ENCODE measurements at places on chromosomes 12 and 14. TPM values are rescaled to one million over a fixed set of nuclear protein-coding genes. Genes with fewer than 3 reads are reported as not detected.
A peak's percentile ranks its signal among the peaks of the same experiment; 100 is the strongest.

C12orf54 gene
- not detected for total RNA-seq

SLC6A12 gene
- 0.86 TPM for total RNA-seq

ADGRD1 gene
- 86.1 TPM for total RNA-seq

TAS2R19 gene
- 0.51 TPM for total RNA-seq

DHRS2 gene
- total RNA-seq: not detected

DHH gene
- total RNA-seq: 0.32 TPM

DIP2B gene
- total RNA-seq: 10.1 TPM

AHNAK2 gene
- 2.6 TPM for total RNA-seq

UNG gene
- 24.8 TPM for total RNA-seq

PTGER2 gene
- 0.65 TPM for total RNA-seq

SLC38A1 gene
- 136 TPM for total RNA-seq

ACOT2 gene
- 229 TPM for total RNA-seq

BIN2 gene
- 1.5 TPM for total RNA-seq

FAM90A1 gene
- not detected for total RNA-seq

- no peak for DNase-seq
Measured at GRCh38 chr12:69544087-69544486, 41.2 kb upstream of the CCT2 start.

GRCh38 chr12:8970432-8970831 is 18.9 kb upstream of the KLRG1 start:
- DNase-seq: no peak

DNA sequence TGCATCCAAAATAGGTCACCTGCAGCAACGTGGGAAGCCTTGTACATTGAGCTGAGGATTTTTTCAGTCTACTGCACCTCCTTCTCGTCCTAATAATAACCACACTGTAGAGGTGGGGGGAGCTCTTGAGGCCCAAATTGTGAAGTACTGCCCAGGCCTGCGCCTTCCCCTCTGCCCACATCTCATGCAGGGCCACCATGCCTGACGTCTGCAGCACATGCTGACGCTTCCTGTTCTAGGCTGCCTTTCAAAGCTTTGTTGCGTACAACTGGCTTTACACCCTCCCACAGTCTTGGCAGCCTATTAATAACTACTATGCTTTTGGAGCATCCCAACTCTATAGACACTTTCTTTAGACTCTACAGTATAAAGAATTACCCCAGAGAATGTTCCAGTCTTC is 26.5 kb upstream of the TTC7B start:
- no peak for DNase-seq

GRCh38 chr14:100400115-100400514 is 77.0 kb downstream of the SLC25A47 start:
- DNase-seq: no peak

GRCh38 chr14:69615496-69616407 is 4.4 kb downstream of the SUSD6 start:
- DNase-seq: no peak

DNA sequence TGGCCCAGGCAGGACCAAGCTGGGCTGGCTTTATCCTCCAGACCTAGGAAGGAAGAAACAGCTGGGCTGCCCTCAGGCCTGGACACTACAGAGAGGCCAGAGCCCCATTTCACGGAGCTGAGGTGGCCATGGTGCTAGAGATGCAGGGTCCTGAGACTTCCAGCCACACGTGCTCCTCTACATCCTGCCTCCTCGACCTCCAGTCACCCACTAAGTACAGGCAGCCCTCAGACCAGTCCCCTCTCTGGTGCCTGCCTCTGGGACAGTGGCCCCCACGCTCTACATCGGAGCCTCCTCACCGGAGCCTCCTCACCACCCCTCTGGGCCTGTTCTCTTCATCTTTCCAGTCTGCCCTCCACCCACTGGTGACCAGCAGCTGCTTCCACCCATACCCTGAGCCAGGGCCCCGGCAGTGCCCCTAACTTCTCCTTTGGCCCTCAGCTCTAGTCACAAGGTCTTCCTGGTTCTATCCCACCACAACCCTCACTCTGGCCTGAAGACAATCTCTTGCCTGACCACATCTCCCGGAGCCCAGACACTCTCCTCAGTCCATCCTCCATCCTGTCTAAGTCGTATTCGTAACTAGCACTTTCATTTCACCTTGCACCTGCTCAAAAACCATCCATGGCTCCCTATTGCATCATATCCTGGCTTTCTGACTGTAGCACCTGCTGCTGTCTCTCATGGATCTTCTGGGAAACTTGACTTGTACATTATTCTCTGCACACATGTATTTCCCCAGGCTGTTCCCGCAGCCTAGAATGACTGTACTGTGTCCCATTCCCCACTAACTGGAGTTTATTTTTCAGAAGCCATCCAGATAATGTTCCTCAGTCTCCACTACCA is 43.9 kb downstream of the DIO3 start:
- no peak for DNase-seq

DNA sequence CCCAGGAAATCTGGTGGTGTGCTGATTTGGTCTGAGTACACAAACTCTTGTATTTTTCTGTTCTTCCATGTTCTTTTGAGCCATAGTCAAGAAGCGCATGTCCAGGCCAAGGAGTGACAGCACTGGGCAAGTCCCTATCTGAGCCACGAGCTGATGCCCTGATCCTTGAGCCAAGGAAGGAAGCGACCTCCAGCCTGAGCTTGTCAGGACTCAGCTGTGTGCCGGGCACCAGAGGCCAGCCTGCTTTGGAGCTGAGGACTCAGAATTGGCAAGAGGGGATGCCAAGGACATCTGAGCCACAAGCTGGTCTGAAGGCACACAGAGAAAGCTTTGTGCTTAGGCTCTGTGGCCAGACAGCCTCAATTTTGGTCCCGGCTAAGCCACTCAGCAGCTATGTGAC is 52.6 kb downstream of the GALNT16 start:
- DNase-seq: no peak

DNA sequence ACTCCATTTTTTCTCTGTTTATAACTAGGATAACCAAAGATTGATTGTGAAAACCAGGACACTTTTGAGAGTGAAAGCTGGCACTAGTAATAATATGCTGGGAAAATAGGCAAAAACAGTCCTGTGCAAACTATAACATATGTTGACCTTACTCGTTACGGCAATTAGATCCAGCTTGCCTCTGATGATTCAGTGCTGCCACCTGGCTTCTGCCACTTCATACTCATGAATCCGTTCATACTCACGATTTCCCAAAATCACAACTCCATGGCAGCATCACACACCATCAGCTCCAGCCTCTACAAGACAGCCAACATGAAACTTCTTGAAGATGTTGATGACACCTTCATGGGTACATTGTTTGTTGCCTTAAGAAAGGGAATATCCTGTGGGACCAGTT is 49.1 kb upstream of the CAND1 start:
- DNase-seq: peak; percentile 31

DNA sequence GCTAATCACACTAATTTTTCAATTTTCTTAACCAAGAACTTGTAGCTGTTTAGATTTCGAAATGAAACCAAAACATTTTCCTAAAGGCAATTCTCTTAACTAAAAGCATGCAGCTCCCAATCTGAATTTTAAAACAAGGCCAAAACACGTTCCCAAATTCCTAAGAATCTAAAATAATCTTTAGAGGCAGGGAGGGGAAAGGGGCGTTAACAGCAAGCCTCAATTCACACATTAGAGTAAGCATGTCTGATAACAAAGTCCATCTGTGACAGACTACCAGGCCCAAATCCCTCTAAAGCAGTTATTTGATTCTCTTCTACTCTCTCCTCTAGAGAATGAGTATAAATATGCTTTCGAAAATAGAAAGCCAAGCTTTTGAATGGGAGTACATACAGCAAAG is 754 bp downstream of the ATG14 start:
- no peak for DNase-seq

DNA sequence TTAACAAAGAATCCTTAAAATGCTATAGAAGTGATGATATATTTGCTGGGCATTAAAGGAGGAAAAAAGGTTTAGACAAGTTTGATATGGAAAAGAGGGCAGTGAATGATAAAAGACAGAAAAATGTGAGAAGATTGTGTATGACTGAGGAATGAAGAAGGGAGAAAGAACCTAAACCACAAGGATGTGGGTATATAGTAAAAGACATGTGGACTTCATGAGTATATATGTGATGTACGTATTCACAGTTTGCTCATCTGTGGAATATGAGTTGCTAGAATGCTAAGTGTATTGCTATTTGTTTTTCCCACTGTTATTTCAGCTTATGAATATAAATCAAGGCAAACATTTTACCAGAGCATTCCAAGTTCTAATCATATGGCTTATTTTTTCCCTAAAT is 2.1 kb upstream of the SLC16A7 start:
- DNase-seq: no peak

- DNase-seq: no peak
Measured at GRCh38 chr12:51517800-51518199, 73.2 kb upstream of the SCN8A start.

DNA sequence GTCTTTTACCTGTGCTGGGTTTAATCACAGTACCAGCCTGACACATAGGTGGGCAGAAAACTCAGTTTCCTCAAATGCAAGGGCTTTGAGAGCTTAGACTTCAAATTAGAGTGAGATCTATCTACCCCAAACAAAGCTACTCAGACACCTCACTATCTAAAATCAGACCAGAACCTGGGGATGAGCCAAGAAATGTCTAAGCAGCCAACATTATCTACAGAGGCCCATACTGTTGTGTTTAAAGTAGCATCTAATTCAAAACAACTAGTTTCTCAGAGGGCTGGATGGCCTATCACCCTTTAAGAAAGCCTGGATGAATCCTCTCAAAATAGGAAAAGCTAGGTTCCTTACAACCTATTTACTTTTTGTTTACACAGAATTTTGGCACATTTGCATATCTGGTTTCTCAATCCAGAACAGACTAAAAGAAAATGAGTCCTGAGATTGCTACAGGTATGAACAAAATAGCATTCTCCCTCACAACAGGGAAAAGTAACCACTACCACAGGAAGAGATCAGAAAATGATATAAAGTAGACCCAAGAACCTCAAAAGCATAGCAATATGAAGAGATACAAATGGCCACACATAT is 142.4 kb downstream of the ZFP36L1 start:
- no peak for DNase-seq

DNA sequence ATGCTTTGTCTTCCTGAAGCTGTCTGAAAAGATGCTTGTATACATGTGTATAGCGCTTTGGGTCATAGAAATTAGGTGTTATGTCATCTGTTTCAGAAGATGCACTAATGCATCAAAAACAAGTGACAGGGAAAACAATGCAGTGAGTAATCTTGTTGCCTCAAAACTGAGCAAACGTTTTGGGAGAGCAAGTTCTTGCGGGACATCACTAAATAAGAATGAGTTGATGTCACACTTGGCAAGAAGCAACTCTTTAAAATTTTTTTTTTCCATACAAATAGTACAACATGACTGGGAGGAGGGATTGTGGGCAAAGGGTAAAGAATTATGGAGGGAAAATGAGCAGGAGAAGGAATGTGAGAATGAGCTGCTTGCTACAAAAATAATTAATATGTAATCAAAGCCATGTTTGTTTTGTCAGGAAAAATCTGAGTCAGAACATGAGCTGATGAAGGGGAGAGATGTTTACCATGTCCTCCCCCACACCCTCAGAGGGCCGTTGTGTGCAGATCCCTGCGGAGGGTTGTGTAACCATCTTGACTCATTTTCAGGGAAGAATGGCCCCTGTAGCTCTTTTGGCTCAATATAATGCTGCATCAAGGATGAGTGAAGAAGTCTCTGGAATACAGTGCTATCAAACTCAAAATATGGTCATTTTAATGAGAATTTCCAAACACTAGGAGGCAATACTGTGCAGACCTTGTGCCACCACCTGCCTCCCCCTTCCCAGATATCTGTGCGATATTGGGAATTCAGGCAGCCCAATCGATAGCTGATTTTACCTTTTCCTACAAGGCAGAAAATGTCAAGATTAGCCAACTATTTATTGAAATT is 41.4 kb downstream of the BORCS5 start:
- DNase-seq: peak; percentile 59

GRCh38 chr12:48286665-48287064 is 64.1 kb downstream of the ZNF641 start:
- DNase-seq: no peak

GRCh38 chr14:42665083-42665482 is 1058.4 kb downstream of the LRFN5 start:
- no peak for DNase-seq

DNA sequence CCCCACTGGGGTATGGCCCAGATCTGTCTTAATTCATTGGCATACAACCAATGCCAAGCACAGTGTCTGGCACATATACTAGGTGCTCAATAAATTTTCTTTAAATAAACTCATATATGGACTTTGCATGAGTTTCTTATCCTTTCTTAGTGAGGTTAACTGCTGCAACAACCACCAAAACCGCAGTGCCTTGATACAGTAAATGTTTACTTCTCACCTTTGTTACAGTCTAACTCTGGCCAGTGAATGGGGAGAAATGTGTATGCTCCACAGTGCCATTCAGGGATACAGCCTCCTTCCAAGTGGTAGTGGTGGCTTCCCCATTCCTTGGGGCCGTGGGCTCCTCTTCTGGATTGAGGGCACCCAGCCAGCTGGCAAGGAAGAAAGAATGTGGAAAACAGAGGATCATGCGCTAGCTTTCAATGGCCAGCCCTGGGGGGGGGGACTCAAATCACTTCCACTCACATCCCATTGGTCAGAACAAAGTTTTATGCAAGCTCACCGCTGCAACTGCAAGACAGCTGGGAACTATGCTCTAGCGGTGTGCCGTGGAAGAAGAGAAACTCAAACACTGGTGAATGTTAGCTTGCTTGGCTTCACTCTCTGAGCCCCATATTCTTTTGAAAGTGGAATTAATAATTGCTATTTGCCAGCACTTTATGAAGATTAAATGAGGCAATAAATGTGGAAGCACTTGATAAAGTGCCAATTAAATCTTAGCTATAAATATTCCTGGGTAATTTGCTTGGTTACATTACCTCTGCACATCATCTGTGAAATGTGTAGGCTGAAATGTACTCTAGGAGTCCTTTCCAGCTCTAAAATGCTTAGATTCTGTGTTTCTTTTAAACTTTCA is 51.0 kb upstream of the SOCS2 start:
- no peak for DNase-seq

- no peak for DNase-seq
Measured at GRCh38 chr12:93407054-93407962, 29.6 kb downstream of the NUDT4 start.

DNA sequence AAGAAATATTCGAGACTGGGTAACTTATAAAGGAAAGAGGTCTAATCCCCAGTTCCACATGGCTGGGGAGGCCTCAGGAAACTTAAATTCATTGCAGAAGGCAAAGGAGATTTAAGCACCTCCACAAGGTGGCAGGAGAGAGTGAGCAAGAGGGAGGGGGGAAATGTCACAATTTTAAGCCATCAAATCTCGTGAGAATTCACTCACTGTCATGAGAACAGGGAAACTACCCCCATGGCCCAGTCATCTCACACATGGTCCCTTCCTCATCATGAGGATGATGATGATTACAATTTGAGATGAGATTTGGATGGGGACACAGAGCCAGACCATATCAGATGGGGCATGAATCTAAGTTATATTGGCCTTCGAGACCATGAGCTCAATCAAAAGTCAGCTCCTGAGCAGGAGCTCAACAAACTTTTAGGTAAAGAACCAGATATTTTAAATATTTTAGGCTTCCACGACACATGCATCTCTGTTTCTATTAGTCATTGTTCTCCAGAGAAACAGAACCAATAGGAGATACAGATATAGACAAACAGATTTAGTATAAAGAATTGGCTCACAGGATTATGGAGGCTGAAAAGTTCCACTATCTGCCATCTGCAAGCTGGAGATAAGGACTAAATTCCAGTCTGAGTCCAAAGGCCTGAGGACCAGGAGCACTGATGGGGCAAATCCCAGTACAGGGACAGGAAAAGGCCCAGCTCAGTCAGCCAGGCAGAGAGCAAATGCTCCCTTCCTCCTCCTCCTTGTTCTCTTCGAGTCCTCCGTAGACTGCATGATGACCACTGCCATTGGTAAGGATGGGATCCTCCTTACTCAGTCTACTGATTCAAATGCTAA is 24.9 kb downstream of the DGLUCY start:
- no peak for DNase-seq

GRCh38 chr12:78418919-78419318 is 445.7 kb upstream of the SYT1 start:
- DNase-seq: no peak

All from Right ventricle myocardium superior (tissue), 1 donor.